NCI-H1092 (cell line): ENCODE measurements at places on chromosomes 12 and 14.

DNA sequence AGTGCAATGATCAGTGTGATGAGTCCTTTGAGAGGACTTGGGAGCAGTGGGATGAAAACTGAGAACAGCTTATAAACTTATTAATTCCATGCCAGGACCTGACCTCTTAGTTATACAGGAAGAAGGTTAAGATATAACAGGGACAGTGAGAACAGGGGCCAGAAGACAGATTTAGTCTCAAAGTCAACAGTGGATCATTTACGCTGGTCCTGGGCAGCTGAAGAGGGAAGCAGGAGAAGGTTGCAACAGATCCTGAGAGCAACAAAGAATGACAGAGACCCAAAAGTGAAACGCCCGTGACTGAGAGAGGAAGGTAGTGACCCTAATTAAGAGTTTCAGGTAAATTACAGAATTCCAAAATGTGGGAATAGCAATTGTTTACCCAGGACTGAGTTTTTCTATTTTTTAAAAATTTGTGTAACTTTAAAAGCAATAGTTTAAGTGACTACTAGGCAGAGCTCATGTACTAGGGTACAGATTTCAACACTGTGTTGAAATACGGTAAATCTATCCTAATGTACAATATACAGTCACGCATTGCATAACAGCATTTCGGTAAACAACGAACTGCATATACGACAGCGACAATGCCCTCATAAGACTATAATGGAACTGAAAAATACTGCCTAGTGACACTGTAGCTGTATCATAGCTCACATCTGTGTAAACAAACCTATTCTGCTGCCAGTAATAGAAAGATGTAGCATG is 77.7 kb upstream of the GNPNAT1 start:
- DNase-seq: no peak

GRCh38 chr14:91220581-91221000 is 23.9 kb downstream of the GPR68 start:
- no peak for DNase-seq

DNA sequence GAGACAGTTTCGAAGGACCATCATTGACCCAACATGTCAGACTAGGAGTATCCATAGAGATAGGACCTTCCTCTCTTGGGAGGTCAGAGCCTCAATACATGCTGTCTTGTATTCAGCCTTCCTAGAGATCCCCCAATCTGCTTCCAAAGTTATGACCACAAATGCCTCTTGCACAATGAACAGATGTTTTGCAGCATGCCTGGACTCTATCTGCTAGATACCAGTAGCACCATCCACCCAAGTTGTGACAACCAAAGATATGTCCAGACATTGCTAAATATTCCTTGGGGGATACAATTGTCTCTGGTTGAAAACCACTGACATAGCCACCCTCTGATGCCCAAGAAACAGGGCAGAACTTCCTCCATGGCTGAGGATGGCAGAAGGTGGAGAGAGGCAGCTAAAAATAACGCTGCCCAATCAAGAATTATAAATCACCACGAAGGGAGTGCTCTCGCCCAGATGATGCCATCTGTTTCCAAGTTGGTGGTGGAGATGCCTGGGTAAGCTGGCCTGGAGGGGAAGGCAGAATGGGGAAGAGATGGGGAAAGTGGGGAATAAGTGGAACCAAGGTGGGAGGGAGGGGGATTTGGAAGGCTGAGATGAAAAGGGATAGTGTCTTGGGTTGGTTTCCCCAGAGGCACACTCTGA is 42.9 kb upstream of the NOS1 start:
- no peak for DNase-seq

GRCh38 chr14:75626863-75627262 is 33.8 kb downstream of the ERG28 start:
- DNase-seq: no peak

GRCh38 chr12:131260251-131260905 is 306.7 kb downstream of the ADGRD1 start:
- no peak for DNase-seq

DNA sequence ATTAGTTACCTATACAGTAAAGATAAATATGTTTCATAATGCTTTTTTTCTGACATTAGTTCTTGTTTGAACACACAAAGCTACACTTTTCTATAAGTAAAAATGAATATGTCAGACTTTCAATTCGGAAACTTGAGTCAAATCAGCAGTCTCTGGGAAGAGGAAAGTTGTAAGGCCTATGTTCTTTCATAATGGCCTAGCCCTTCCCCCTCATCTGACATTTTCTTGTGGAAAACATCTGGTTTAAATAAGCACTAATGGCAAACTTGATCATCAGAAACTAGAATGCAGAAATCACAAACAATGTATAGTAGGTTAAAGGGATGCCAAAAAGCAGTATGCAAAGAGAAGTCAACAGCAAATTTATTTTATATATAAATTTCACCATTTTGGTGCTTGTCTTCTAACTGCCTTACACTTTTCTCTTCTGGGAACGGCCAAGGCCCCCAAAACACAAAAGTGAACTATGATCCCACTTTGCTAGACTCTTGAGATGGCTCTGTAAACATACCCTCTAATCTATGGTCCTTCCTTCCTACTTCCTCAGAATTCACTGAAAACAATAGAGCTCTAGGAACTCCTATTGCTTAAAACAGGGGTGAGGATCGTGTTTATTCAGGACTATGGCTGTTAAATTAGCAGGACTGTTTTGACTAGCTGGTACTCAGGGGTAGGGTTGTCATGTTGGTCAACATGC is 444.1 kb downstream of the RAD51B start:
- no peak for DNase-seq

- no peak for DNase-seq
Measured at GRCh38 chr12:110565894-110566871, 16.9 kb downstream of the PPTC7 start.

GRCh38 chr12:6084261-6084968 is 40.1 kb downstream of the VWF start:
- DNase-seq: no peak

DNA sequence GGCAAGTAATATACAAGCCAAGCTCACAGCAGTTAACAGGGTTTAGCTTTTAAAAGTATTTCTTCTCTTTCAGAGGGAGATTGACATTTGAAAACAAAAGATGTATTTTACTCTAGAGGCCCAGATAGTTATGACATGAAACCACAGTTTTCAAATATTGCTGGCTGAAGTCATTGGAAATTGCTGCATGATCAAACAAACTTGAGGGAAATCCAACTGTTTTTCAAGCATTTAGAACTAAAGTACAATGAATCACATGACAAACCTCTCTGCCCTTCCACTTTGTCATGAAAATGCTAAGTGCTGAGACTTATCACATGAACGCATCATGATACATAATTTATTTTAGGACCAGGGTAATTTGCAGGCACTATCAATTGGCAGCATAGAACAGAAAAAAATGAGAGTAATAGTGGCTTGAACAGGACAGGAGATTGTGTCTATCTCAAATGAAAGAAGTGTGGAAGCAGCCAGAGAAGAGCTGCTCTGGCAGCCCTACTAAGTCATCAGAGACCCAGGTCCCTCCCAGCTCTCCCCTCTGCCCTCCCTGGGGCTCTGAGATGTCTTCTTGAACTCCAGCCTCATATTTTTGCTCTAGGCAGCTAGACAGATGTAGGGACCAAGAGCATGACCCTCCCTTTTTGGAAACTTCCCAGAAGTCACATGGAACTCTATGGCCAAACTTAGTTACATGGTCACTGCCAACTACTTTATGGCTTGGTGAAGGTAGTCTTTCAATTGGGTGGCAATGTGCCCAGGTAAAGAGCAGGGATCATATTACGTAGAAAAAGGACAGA is 90.1 kb upstream of the PELI2 start:
- no peak for DNase-seq

DNA sequence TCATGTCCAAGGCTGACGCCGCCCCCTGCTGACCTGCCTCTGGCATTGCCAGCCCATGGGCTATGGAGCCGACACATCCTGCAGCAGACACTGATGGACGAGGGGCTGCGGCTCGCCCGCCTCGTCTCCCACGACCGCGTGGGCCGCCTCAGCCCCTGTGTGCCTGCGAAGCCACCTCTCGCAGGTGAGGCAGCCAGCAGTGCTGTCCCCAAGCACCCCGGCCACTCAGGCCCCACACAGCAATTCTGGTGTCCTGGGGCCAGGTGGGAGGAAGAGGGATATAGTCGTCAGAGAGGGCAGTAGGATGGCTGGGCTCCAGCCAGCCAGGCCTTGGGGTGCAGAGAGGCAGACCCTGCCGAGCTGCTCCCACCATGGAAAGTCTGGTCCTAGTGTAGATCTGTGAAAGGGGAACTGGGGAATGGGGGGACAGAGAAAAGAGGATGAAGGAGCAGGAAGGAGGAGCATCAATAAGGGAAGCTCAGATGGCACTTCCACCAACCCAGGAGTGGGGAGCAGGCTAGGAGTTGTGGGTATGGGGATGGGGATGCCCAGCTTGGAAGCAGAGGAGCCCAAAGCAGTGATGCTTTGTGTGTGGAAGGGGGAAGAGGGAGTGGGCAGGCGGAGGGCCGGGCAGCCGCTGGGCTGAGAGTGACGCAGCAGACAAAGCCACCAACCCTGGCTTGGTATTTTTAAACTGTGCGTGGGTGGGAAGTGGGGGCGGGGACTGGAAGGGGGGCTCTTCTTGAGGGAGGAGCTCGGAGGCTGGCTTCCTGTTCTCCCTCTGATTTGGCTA is 4.7 kb downstream of the NAB2 start:
- no peak for DNase-seq

GRCh38 chr14:24398293-24398652 is 530 bp upstream of the NYNRIN start:
- DNase-seq: no peak
